ENCODE measurements at places on chromosomes 16 and 17.

- no peak for DNase-seq
Observed at GRCh38 chr17:78351449-78352006, 8.3 kb downstream of the SOCS3 start.

DNA sequence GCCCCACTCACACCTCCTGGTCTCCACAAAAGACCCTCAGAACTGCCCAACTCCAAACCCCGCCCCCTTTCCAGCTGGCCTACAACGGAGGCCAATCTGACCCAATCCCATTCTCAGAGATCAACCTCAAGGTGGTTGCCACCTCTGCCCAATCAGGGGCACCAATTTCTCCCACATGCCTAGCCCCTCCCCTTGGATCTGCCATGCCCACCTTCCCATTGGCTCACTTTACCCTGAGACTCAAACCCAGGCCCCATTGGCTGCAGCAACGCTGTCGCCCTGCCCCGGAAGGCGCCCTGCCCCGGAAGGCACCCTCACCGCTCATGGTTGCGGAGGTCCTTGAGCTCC, 10.6 kb downstream of the ZNF668 start:
- no peak for DNase-seq

- DNase-seq = no peak
Observed at GRCh38 chr17:7391307-7391706, 3.0 kb downstream of the PLSCR3 start.

GRCh38 chr17:57294629-57295501, 38.5 kb downstream of the MSI2 start:
- no peak for DNase-seq

GRCh38 chr17:42475835-42476234, 17.2 kb downstream of the ATP6V0A1 start:
- no peak for DNase-seq

GRCh38 chr17:80790981-80791742, 200.5 kb upstream of the CHMP6 start:
- DNase-seq = no peak

DNA sequence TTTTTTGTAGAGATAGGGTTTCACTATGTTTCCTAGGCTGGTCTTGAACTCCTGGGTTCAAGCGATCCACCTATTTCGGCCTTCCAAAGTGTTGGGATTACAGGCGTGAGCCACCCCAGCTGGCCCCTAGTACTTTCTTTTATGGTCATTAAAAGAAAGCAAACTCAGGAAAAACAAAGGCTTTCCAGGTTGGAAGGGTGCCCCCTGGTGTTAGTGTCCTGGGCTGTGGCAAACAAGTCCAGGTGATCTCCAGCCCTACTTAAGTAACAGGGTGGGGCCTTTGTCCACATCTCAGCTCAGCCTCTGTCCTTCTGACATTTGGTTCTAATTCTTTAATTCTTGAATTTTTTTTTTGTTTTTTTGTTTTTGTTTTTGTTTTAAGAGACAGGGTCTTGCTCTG, 6.9 kb downstream of the IGFBP4 start:
- no peak for DNase-seq

DNA sequence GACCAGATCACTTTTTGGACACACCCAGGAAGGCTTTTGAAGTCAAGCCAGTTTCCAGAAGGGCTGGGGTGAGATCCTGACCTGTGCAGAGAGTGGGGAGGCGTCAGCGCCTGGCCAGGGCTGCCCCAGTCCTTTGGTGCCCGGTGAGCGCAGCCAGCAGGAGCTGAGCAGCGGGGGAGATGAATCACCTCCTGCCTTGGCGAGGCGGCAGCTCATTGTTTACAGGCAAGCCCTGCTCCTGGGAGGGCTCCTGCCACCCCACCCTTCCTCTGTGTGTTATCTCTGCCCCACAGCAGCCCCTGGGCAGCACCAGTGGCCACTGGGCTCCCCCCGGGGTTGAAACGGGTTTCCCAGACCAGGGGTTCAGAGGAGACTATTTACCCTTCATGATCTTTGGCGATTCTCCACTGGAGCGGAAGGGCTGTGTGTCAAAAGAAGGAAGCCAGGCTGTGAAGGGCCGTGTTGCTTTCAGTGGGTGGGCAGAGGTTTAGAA, 14.1 kb upstream of the ITGB4 start:
- DNase-seq = no peak

GRCh38 chr17:45200701-45201100, 21.0 kb upstream of the FMNL1 start:
- no peak for DNase-seq

- no peak for DNase-seq
Observed at GRCh38 chr17:75178453-75178852, 4.3 kb downstream of the SUMO2 start.

GRCh38 chr17:67353929-67354574, 12.3 kb downstream of the PSMD12 start:
- DNase-seq = no peak

DNA sequence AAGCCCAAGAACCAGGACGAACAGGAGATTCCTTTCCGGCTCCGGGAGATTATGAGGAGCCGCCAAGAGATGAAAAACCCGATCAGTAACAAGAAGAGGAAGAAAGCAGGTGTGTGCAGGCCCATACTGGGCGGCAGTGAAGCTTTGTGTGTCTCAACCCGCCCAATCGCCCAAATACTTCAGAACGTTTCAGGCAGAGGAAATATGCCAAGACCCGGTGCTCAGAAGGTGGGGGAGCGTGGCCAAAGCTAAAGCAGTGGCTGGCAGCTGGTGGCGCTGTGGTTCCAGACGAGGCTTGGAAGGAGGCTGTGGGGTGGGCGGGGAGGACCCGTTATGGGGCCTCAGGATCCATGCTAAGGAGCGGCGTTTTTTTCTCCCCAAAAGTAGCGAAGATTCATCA, 1.2 kb downstream of the CCDC137 start:
- DNase-seq = no peak

DNA sequence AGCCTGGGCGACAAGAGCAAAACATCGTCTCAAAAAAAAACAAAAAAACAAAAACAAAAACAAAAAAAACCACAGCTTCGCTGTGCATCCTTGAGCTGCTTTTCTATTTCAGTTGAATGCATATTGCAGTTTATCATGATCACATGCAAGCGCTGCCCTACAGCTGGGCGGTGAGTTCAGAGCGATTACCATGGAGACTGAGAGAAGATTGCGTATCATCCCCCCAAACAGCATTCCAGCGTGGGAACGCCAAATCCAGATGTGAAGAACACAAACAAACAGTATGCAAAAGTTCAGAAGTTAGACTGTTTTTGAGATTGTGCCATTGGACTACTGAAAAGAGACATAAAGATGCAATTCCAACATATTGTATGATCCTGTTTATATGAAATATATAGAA, 15.1 kb upstream of the SLC52A1 start:
- DNase-seq = no peak

- no peak for DNase-seq
Observed at GRCh38 chr16:81005610-81006161, 999 bp downstream of the CMC2 start.

Measured in cerebellar nuclear complex (tissue), 1 donor.